ENCODE measurements at places on chromosomes 3 and 15.

- DNase-seq = no peak
Measured at GRCh38 chr3:44334326-44334725, 4.2 kb upstream of the TCAIM start.

DNA sequence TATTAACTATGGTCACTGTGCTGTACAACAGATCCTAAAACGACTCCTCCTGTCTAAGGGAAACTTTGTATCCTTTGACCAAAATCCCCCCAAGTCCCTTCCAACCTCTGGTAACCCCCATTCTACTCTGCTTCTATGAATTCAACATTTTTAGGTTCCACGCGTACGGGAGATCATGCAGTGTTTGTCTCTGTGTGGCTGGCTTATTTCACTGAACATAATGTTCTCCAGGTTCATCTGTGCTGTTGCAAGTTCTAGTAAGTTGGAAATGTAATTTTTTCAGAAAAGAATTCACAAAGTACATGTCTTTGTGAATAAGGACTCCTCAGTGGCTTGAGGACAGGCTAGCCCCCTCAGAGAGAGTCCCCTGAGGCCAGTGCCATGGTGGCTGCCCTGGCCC lies 66.1 kb downstream of the ATP10A start:
- no peak for DNase-seq

DNA sequence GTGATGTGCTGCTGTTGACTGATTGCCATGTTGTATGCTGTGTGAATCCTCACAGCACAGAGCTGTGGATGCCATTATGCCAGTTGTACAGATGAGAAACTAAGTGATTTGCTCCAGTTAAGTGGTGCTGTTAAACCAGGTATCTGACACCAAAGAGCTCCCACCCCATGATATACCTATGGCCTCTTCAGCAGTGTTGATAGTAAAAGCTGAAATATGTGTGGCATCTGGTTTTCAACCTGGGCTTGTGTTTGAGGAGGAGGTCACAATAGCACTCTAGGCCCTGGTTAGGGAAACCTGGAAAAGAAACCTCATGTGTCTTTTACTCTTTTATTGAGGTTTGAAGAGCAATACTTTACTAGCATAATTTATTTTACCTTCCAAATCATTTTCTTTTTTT lies 21.4 kb downstream of the RAD54L2 start:
- DNase-seq = no peak

DNA sequence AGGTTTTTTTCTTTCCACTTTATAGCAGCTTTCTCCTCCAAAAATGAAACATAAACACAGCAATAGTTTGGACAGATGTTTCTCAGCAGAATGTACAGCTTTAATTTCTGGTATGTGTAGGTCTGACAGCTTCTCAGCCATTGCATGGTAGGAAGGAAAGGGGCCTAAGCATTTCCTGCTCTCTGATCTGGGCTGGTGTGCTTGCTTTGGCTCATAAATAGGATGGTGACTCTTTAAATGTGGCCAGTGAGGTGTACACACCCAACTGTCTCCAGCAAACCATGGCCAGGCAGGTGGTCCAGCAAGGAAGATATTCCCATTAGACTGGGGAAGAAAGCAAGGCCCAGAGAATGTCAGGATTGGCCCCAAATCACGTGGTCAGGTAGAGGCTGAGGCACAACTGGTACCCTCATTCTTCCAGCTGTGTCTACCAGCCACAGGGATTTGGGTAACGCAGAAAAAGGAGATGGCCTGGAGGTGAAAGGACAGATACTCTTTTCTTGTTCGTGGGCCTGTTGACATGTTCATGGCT lies 52.1 kb downstream of the ITGA11 start:
- DNase-seq = no peak

GRCh38 chr3:54240-54639 lies 142.3 kb upstream of the CHL1 start:
- no peak for DNase-seq

DNA sequence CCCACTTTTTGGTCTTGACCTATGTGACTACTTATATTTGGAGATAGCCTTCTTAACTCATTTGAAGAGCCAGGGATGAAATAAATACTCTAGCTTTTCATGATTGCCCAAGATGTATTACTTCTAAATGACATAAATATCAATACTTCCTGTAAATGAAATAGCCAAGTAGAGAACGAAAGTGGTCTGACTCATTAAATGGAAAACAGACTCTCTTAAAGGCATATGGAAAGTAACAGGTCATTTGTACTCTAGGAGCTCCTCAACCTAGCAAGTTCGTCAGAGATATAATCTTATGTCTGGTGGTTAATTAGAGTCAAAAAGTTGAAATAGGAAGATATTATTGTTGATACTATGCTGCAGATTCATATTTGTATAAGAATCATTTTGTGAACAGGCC lies 1105.4 kb downstream of the TUSC7 start:
- DNase-seq = no peak

DNA sequence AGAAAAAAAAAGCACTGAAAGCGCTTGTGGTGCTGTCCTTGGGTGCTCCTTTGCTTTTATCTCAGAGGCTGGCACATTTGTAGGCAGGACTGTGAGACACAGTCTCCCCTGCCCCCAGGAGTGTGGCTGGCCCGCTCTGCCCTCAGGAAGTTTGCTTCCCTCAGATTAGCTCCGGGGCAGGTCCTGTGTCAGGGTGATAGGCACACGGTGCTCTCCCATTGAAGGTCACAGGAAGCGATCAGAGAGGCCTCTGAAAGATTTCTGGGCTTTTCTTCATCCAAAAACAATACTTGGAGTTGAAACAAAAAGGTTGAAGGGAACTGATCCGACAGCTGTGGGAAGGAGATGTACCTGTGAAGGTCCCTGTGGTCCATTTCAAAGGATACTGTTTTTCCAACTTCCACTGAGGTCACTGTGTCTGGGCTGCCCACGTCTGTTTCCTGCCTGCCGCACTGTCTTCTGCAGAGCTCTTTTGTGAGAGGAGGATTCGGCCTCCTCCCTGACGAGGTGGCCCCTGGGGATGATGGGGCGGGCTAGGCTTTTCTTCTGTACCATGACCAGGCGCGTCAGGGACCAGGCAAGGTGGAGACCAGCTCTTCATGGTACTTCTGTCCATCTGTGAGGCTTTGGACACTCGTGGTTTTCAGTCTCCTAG lies 330.5 kb upstream of the CTDSPL start:
- no peak for DNase-seq

- DNase-seq = peak; percentile 21
Measured at GRCh38 chr3:19945969-19946831, 697 bp upstream of the RAB5A start.

DNA sequence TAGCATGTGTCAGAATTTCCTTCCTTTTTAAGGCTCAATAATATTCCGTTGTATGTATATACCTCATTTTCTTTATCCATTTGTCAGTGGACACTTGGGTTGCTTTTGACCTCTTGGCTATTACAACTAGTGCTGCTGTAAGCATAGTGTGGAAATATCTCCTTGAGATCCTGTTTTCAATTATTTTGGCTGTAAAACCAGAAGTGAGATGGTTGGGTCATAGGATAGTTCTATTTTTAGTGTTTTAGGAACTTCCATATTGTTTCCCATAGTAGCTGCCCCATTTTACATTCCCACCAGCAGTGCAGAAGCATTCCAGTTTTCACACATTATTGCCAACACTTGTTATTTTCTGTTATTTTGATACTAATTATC lies 70.4 kb upstream of the C15orf39 start:
- no peak for DNase-seq

- DNase-seq = no peak
Measured at GRCh38 chr15:36914960-36915808, 185.2 kb downstream of the MEIS2 start.

- peak; percentile 39 for DNase-seq
Measured at GRCh38 chr3:183254487-183255347, 1.7 kb downstream of the B3GNT5 start.

DNA sequence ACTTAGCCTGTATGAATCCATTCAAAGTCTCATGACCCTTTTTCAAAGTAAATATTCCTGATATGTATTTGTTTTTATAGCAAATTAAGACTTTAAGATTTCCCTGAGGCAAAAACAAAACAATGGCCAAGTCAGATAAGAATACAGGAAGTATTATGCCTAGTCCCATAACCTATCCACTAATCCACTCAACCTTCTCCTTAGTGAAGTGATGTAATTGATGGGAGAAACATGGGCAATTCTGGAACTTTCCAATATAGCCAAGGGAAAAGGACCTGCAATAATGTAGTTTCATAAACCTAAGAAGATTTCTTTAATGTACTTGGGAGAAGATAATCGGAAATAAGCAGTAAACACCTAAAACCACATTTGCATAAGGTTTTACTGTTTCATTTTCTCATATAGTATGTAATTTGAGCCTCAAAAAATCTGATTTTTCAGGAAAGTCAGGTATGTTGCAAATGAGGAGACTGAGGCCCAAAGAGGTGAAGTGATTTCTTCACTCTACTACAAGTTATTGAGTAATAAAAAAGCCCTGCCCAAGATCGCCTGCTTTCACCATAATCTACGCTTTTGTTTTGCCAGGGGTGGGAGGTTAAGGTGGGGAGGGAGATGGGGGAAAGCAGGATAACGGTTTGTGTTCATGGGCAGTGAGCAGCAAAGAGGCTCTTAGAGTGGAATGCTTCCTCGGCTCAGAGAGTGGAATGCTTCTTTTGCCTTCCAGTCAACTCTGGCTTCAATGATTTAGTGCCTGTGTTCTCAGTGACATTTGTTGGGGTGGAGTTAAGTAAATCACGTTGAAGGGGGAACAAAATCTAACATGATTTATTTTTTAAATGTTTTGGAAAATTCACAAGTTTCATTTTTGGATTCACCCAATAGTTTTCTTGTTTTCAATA lies 95.0 kb upstream of the FNDC3B start:
- DNase-seq = no peak

GRCh38 chr15:84937144-84937543 lies 44.5 kb upstream of the PDE8A start:
- no peak for DNase-seq

DNA sequence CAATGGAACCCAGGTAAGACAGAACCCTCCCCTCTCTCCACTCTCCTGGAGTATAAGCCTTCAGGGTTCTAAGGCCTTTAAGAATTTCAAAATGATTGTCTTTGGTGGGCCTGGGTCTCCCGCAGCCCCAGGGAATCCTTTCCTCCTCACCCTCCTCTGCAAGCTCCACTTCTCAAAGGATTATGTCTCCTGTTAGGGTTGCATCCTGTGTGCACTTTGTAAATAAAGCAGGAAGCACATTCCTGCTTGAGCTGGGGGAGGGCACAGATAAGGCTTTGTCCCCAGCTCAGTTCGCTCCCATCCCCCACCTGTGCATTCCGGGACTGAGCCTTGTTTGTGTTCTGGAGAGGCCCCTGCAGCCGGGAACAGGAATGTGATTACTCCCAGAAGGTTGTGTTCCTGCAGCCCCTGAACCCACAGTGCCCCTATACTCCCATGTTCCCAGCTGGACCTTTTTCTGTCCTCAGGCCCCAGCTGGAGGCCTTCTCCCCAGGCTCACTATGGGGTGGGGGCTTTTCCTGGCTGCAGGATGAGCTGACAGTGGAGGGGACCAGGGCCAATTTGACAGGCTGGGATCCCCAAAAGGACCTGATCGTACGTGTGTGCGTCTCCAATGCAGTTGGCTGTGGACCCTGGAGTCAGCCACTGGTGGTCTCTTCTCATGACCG lies 9.5 kb downstream of the TYRO3 start:
- DNase-seq = no peak

DNA sequence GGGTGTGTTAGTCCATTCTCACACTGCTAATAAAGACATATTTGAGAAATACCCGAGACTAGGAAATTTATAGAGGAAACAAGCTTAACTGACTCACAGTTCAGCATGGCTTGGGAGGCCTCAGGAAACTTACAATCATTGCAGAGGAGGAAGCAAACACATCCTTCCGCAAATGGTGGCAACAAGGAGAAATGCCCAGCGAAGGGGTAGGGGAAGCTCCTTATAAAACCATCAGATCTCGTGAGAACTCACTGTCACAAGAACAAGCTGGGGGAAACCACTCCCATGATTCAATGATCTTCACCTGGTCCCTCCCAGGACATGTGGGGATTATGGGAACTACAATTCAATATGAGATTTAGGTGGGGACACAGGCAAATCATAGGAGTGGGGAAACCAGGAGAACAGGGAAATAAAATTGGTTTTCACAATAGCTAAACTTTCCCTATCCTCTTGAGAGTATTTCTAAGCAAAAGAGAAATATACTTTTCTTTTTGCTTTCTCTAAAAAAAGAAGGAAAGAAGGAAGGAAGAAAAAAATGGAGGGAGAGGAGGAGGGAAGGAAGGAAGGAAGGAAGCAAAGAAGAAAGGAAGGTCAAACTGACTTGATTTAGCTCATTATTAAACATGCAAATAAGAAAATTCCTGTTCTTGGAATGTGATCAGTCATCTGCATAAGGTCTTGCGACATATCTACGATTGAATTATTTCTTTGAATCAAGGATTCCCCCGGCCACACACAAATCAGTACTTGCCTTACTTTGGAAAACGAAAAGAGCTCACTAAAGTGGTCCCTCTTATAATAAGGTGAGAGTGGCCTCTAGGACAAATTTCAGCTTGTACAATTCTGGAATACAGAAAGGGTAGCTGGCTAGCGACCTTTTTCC lies 75.2 kb downstream of the LIPC start:
- DNase-seq = no peak

DNA sequence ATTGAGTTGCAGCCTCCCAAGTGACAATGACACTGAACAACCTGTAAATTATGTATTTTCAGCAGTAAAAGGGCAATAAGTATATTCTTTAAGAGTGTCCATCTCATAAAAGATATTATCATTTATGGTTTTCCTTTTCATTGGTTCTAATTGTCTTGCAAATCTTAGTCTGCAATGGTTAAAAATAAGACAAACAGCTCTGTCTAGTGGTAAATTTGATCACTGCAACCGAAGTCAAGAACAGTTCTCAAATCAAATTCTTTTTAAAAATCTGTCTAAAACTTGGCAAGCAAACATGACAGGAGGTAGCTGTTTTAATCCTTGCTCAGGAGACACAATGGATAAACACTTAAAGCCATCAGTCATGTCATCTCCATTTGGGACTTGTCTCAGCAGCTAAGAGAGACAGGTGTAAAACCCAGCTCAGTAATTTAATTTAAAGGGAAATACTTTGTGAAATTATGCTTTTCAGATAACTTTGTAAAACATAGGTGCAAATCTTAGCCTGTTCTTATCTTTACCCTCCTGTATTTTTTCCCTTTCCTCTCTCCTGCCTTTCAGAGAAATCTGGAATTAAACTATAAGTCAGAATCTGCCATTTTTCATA lies 150.3 kb upstream of the ARHGEF26 start:
- DNase-seq = no peak

GRCh38 chr15:75646944-75647364 lies 758 bp upstream of the SNX33 start:
- peak; percentile 56 for DNase-seq

DNA sequence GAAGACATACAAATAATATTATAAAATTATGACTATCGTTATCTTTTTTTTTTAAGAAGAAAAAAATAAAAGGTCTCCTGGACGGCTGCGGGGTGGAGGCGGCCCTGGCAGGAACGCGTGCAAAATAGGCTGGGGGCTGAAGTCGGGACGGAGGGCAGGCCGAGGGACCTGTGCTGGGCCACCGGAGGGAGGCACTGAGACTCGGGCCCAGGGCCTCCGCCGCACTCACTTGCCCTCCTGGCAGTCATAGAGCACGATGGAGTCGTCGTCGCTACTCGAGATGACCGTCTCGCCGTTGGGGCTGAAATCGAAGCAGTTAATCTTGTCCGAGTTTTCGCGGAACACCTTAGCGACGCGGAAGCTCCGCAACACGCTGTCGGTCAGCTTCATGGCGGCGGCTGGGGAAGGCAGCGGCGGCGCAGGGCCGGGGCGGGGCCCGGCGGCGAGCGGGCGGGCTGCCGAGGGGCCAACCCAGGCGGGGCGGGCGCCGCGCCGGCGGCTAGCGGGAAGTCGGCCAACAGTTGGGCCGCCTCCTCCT lies 408 bp downstream of the WDR82 start:
- DNase-seq = peak; percentile 65

All from GM13977 (cell line).